ENCODE measurements at places on chromosomes 2 and 18.

GRCh38 chr2:222709191-222709891, 37.9 kb downstream of the MOGAT1 start:
- no peak for DNase-seq

DNA sequence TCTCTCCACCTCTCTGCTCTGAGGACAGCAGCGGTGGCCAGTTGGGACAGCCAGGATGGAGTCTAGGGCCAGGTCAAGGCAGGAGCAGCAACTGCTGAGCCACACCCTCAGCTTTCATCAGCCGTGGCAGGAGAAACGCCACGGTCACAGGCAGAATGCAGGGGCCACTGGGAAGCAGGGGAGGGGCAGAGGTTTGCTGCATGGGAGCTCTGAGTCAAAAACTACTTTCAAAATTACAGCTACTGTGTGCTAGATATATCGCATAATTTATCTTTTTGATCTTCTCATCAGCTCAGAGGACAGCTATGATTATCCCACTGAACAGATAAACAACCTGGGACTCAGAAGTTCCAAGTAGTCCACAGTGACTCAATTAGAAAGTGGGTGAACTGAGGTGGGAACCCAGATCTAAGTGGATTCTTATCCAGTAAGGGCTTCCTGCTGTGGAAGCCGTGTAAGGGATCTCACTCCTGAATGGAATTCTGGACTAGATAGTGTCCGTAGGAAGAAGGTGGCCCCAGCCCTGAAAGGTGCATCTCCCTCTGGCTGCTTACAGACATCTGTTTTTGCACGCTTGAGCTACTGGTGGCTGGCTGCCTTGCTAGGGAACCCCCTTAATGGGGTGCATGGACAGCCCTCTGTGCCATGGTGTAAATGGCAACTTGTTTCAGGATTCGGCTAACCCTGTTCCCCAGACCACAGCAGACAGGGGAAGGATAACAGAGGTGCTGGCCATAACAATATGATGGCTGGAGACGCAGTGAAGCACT, 194.6 kb upstream of the SMAD2 start:
- no peak for DNase-seq

- DNase-seq = no peak
Observed at GRCh38 chr2:174338671-174339560, 4.2 kb downstream of the SP9 start.

GRCh38 chr18:55296778-55297177, 291.2 kb downstream of the TCF4 start:
- no peak for DNase-seq

DNA sequence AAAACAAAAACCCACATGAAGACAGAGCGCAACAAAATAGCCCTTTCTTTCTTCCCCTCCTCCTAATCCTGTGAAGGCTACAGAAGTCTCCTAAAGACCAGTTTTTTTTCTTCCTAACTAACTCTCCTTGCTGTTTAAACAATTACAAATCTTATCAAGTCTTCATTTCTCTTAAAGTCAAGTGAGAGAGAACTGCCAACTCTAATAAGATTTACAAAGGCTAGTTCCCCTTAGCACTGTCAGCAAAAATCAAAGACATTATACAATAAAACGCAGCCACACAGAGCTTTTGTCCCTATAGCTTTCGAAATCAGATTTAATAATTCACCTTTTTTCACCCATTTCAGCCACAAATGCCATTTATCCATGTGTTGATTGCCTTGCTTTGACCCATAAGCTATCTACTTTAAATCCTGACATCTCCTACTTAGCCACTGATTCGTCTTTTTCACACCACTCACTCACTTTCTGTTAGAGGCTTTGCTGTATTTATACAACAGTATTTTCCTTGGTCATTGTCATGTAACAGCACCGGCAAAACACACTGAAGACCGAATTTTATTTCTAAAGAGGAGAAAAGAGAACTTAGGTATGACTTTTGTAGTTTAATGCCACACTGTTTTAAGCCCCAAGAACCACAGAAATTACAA, 5.9 kb downstream of the NRXN1 start:
- DNase-seq = no peak

- DNase-seq = no peak
Observed at GRCh38 chr2:55175254-55176093, 56.6 kb downstream of the CLHC1 start.

GRCh38 chr18:61607867-61608266, 274.6 kb downstream of the CDH20 start:
- DNase-seq = no peak

GRCh38 chr2:29014811-29015421, 33.8 kb downstream of the TOGARAM2 start:
- DNase-seq = no peak

DNA sequence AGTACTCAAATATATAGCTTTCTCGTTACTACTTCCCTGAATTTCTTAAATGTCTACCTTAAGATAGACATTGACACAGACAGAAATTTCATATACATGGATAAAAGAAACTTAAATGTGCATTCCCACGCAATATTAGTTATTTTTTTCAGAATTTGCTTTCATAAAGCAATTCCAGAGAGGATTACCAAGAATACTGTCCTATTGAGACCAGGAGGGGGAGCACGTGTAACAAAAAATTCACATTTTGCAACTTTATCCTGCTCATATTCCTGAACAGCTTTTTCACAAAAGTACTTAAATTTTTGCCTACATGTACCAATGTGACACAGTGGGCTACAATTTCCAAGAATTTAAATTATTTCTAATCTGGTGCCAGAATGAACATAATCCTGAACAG, 30.7 kb upstream of the ERCC3 start:
- DNase-seq = no peak

- DNase-seq = no peak
Observed at GRCh38 chr18:69889009-69889408, 58.7 kb downstream of the CD226 start.

DNA sequence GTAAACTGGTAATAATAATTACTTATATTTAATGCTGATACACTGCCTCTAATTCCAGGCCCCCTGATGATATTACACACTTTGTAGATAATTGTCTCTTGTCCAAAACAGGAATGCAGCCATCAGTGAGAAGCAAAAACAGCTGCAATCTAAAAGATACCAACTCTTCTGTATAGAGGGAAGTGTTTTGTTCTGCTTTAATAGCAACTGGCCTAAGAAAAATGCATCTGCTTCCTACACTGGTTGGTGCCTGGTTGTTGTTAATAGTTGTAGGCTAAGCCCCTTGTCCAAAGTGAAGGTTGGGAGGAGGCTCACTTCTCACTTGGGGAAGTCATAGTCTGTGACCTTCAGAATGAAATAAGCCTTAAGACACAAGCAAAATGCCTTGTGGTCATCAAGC, 332.0 kb downstream of the ZNF521 start:
- DNase-seq = no peak

GRCh38 chr2:127576433-127577207, 41.1 kb downstream of the MYO7B start:
- DNase-seq = no peak
